ENCODE measurements at places on chromosomes 11 and 22.

DNA sequence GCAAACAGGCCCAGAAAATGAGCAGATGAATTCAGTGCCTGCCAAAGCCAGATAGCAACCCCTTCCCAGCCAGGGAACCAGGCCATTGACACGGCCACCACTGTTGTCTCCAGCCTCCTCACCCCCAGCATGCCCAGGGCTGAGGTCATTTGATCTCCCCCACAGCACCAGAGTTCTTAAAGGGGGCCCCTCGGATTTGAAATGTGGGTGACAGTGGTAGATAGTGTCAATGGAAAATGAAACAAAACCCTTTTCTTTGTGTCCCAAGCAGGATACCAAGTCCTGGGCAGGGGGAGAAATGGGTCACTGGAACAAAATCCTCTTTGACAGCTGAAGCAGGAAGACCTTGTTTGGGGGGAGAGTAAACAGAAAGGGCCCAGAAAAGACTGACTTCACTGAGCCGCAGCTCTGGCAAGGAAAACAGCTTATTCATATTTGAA is 14.3 kb upstream of the ACCSL start:
- no peak for DNase-seq

GRCh38 chr22:35422145-35422544 is 22.2 kb downstream of the MCM5 start:
- DNase-seq = no peak

DNA sequence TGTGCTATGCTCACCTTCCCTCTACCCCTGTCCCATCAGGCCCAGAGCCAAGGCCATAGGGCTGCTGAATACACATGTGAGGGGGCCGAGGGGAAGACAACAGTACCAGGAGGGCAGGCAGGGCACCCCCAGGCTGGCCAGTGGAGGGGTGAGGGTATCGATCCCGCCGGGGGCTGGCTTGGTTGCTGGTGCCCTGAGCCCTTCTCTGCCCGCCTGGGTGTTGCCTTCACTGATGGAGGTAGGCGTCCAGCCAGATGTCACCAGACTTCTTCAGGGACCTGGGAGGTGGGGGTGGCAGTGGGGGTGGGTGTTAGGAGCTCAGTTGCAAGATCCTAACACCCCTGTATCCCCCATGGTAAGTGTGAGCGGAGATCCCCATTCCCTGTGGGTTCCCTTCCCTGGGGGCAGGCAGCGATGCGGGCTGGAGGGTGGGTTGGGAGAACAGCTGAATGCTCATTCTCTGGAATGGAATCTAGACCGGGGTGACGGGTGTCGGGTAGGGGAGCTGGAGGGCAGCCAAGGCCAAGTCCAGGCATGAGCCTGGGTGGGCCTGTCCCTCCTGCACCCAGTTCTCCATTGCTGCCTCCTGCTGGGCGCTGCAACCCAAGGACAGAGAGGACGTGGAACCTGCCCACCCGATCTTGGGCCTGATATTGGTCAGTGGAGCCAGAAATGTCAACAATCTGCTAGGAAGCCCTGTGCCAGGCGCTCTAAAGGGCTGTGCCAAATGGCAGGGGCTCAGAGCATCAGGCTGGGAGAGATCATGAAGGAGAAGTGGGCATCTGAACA is 17.6 kb downstream of the FADS3 start:
- DNase-seq = no peak

DNA sequence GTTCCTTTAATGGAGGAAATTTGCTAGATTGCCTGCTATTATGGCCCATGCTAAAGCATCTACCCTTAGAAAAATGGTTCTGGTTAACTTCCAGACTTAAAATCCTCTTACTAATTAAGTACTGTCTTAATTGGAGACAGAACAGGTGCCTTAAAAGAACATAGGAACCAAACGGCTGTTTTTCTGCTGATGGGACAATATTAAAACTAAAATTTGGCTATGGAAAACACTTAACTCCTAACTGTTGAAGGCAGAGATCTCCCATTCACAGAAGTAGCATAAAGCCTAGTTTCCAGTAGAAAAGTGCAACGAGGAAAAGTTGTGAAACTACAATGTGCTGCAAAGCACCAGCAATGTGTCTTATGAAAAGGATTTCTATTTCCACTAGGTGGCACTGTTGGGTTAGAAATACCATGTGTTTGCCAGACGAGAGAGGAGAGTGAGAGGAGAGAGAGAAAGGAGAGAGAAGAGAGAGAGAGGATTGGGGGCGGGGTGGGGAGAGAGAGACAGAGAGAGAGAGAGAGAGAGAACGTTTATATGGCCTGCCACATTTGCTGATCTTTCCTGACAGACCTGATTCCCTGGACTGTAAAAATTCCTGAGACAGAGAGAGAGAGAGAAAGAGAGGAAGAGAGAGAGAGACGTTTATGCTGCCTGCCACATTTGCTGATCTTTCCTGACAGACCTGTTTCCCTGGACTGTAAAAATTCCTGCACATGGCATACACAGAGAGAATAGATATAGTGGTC is 51.5 kb downstream of the FAM181B start:
- DNase-seq = peak; percentile 76

DNA sequence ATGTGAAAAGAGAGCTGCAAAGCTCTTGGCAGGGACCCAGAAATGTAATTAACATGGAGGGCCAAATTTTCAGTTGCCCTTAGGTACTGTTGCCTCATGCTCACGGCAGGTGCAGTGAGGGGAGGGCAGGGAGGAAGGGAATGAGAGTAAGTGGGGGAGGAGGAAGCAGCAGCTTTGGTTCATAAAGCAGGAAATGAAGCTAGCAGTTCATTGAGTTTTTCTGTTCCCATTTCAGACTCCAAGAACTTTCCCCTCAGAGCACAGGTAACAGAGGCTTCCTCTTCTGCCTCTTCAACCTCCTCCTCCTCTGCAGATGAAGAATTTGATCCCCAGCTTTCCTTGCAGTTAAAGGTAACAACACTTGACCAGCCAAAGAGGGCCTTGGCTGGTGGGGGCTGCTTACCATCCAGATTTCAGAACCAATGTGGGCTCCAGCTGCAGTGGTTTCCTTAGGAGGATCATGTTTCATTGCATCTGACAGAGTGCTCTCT is 57.9 kb upstream of the PARVA start:
- no peak for DNase-seq

GRCh38 chr22:38142606-38143005 is 32.1 kb upstream of the BAIAP2L2 start:
- DNase-seq = no peak

GRCh38 chr11:69368119-69368880 is 74.3 kb downstream of the MYEOV start:
- DNase-seq = no peak

DNA sequence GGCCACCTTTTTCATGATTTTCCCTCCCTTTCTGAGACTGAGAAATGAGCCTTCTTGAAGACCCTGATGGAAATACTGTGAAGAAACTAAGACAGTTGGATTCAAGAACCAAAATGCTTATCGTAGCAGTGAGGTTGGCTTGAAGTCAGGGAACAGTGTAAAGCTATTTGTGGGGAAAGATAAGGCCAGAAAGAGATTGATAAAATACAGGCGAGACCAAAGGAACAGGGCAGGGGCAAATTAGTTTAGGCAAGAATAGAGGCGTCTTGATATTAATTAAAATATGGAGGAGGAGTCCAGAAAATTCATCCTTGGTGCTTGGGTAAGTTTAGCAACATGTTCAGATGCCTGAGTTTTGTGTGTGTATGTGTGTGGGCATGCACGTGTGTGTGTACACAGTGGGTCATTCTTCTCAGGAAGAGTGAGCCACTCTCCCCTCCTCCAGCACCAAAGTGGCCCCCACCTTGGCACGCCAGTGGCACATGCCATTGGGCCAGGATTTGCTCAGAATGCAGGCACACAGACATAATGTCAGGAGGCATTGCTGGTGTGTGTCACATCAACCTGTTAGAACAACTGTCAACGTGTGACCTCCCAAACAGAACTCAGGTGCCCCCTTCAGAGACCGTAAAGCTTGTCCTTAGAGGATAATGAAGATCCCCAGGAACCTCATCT is 3.9 kb upstream of the EHF start:
- peak; percentile 34 for DNase-seq

DNA sequence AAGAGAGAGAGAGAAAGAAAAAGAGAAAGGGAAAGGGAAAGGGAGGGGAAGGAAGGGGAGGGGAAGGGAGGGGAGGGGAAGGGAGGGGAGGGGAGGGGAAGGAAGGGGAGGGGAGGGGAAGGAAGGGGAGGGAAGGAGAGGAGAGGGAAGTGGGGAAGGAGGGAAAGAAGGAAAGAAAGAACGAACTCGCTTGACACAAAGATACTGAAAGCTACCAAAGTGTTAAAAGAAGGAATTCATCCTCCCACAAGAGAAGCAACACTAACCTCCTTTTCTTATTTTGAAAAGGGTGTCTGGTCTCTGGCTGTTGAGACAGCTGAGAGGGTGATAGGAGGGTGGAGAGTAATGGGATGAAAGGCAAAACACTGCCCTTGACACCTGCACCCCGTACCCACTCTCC is 172.6 kb downstream of the SHANK2 start:
- no peak for DNase-seq

DNA sequence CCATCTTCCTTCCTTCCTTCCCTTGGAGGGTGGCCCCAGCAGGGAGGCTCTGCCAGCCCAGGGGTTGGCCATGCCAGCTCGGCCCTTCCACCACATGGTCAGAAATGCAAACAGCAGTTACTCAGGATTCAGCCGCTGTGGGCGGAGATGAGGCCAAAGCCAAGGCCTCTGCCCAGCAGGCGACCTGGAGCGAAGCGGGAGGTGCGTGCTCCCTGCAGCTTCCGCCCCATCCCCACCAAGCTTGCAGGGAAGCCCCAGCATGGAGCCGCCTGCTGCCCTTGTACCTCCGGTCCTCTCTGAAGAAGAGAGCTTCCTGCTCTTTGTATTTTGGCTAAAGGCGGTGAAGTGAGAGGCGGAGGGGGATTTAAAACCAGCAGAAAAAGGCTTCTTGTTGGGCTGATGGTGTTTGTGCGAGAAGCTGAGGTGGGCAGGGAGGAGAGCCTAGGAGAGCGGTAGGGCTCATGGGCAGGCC is 50.4 kb downstream of the ANO1 start:
- DNase-seq = no peak

GRCh38 chr11:131537748-131538147 is 167.3 kb downstream of the NTM start:
- DNase-seq = no peak

DNA sequence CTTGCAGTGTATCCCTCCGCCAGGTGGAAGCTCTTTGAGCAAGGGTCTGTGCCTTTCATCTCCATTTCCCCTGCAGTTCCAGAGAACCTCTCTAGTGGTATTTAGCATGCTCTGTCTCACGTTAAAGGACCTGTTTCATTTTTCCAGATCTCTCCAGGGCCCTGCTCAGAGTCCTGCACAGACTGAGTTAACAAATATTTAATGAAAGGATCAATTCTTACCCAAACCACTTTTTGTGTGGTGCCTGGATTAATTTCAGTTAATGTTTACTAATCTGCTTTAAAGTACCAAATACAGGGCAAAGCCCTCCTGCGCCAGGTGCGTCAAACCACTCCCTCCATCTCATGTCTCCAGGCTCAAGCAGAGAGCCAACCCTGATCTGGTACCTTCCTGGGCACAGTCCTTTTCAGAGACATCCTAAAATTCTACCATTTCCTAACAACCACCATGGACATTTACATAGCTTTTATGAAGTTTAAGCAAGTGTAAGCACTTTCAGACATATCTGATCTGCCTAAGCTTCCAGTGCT is 18.7 kb upstream of the ACER3 start:
- no peak for DNase-seq

GRCh38 chr22:24482575-24482974 is 12.6 kb upstream of the UPB1 start:
- DNase-seq = no peak

- DNase-seq = no peak
These were observed 144.2 kb upstream of the SPON1 start for GRCh38 chr11:13818325-13818724.

- peak; percentile 71 for DNase-seq
These were observed 2.5 kb downstream of the RAC2 start for GRCh38 chr22:37241351-37242142.
